ENCODE measurements at places on chromosomes 4 and X.

GRCh38 chr4:40572692-40573310 is 56.9 kb downstream of the RBM47 start:
- no peak for DNase-seq

- DNase-seq, result no peak
Observed at GRCh38 chrX:30488092-30488491, 89.5 kb downstream of the TASL start.

DNA sequence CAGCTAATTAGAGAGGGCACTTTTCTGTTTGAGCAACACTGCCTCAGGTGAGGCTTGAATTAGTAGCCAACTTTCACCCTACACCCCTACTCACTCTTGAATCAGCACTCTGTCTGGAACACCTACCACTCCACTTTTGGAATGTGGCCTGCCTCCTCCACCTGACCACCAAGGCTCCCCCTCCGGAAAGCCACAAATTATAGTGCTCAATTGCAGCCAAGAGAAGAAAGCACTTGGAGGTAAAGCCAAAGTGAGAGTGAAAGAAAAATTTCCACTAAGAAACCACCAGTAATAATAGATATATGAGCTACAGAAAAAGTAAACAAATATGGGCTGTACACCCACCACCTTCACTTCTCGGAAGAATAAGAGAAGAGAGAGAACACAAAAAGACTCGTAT is 41.1 kb downstream of the PPP3CA start:
- DNase-seq, result no peak

DNA sequence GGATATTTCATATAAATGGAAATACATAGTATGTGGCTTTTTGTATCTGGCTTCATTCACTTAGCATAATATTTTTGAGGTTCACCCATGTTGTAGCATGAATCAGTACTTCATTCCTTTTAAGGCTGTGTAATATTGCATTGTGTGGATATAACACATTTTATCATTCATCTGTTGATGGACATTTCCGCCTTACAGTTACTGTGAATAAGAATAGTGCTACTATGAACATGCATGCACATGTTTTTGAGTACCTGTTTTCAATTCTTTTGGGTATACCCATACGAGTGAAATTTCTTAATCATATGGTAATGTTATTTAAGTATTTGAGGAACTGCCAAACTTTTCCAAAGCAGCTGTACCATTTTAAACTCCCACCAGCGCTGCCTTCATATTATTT is 539.6 kb upstream of the DIPK2B start:
- DNase-seq, result no peak

DNA sequence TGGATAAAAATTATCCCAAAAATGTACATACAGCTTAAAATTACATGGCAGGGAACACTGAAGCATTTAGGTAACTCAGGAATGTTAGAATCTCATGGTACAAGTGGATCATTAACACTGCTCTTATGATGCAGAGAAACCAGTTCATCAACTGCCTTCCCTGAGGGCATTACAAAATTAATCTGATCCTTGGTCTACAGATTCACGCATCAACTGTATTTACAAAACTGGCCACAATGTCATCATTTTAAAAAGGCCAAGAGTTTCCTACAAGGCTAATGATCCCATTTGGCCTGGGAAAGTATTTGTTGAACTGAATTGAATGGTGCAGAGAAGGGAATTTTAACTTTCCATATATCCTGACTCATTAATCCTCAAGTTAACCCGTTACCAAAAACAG is 84.6 kb downstream of the TSPAN5 start:
- DNase-seq, result no peak

GRCh38 chr4:137430171-137430570 is 102.1 kb downstream of the PCDH18 start:
- no peak for DNase-seq

DNA sequence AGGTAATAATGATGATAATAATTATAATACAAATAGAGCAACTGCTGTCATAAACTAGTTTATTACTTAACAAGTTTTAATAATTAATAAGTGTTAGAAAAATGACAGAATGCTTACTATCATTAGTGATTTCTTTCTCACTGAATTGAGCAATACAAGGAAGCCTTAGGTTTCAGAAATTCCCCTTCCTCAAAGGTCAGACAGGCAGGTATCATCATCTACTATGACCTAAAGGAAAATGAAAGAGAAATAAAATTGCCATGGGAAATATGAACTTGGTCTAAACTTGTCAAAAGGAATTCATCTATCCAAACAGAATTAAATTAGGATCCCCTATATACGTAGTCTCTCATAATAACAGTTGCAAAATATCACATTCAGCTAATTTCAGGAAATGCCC is 56.3 kb upstream of the SLC7A11 start:
- DNase-seq, result no peak

DNA sequence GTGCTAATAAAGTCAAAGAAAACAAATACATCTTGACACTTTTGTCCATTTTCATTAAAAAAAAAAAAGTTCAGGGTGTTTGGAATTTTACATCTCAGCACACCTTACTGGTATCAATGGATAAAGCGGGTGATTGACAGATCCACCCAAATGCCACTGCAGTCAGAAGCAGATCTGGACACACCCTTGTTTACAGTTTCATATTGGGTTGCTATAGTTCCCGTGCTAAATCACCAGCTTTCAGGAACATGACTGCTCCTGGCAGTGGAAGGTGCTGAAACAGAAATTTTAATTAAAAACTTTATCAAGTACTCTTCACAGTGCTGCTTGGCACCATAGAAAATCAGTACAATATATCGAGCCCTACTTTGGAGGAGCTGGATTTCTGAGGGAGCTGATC is 116.3 kb downstream of the STOX2 start:
- no peak for DNase-seq

DNA sequence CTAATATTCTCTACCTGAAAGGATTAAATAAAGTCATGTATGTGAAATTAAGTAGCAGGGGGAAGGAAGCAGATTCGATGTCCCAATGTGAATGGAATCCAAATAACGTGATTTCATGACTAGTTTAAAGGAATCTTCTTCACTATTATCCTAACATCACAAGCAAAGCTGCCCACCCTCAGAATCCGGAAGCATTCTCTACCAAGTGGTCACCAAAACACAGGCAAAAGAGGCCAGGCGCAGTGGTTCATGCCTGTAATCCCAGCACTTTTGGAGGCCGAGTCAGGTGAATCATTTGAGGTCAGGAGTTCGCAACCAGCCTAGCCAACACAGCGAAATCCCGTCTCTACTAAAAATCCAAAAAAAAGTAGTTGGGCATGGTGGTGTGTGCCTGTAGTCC is 212.9 kb downstream of the LDB2 start:
- DNase-seq, result no peak

- DNase-seq, result no peak
Observed at GRCh38 chr4:166091912-166092510, 219.0 kb downstream of the TLL1 start.
